Brain microvascular endothelial cell (primary cell): ENCODE measurements at places on chromosomes 5 and 9.

DNA sequence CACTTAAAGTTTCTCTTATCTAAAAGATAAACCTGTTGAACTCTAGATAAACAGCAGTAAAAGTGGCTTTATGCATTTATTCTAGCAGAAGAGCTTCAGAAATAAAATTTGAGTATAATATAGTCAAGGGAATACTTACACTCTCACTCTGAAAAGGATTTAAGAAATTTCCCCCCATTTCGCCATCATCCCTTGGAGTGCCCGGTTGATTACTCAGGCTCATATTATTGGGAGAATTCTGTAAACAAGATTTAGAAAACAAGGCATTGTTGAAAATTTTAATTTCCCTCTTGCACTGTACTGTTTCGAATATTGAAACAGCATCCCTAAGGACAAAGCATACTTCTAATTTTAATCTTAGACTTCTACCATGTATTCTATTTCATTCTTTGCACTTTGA, 34.5 kb upstream of the ACOT12 start:
- no peak for DNase-seq

GRCh38 chr5:76204713-76205112, 121.5 kb downstream of the SV2C start:
- DNase-seq = no peak

GRCh38 chr9:124559871-124560270, 52.7 kb upstream of the NR5A1 start:
- peak; percentile 43 for DNase-seq

GRCh38 chr9:7976167-7976755, 176.7 kb upstream of the DMAC1 start:
- no peak for DNase-seq

GRCh38 chr5:169567079-169567478, 16.5 kb upstream of the SPDL1 start:
- DNase-seq = no peak

DNA sequence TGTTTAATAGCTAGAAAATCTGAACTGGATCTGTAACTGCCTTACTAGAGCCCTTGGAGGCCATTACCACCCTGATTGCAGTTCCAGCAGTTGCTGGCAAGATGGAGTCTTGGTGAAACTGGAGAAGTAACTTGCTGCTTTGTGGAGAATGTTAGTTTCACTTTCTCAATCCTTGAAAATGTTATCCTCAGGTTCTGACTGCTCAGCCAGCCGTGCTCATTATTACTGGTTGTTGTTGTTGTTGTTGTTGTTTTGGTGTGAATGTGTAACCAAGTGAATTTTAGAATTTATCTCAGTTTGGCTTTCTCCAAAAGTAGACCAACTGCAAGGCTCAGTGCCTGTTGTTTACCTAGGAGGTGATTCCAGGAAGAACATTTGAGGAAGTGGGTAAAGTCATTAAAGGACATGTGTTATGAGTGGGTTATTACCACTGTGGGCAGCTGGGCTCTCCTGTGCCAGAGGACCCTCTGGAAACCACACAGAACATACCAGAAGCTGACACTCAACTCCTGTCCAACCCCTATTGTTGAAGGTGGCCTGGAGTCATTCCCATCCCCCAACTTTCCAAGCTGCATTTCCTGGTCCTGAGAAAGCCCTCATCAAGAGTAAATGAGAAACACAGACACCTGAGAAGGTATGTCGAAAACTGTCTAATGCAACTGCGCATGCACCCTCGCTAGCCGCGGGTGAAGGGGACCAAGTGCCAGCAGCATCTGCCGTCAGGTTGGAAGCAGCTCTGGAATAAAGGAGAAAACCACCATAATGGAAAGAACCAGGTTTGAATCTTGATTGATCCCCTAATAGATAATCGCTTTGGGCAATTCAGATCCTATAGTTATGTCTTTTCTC, 111.6 kb downstream of the CMYA5 start:
- no peak for DNase-seq

DNA sequence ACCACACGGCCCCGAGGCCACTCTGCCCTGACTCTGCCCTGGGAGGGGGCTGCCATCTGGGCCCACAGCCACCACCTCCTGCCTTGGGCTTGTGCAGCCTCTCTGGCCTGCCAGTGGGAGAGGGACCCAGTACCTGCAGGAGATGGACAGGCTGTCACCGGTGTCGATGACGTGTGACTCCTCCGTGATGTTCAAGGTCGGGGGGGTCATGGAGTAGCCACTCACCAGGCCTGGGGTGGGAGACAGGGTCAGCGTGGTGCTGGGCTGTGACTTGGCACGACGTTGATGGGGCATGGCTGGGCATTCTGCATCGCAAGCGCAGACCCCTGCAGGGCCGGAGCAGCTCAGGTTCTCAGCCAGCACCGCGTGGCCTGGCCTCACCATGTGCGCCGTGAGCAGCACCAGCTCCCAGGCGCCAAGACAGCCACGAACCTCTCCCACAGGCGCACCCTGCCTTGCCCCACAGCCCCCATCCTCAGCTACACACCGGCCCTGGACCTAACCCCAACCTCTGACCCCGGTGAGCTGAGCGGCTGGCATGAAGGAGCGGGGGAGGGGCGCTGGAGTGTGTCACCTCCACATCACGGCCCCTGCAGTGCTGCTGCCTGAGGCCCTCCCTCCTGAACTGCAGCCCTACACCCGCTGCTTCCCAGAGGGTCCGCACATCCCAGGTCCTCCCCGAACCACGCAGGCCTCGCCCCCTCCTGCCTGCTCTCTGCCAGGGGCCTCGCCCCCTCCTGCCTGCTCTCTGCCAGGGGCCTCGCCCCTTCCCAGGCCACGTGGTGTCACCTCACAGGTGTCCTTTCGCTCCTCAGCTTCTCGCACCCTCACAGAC, 17.6 kb downstream of the FLT4 start:
- DNase-seq = no peak

GRCh38 chr9:33350310-33350709, 52.1 kb downstream of the AQP7 start:
- DNase-seq = peak; percentile 16

- no peak for DNase-seq
Observed at GRCh38 chr9:121840838-121841760, 189.7 kb downstream of the DAB2IP start.

DNA sequence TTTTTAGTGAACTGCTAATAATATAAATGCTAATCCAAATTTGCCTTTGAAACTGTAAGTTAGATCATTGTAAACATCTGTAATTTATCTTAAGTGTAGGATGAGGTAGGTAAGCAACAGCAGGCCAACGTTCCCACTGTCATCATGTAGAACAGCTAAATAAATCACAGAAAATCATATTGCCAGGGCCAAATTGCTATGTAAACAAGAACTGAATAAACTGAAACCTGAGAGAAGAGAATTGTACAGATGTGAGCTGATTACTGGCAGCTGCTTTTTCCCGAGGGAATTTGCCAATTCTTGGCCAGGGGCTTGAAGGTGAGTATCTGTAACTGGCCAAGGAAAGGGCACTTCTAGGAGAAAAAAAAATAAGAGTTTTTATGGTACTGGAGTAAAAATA, 97.6 kb downstream of the CDH10 start:
- DNase-seq = no peak

DNA sequence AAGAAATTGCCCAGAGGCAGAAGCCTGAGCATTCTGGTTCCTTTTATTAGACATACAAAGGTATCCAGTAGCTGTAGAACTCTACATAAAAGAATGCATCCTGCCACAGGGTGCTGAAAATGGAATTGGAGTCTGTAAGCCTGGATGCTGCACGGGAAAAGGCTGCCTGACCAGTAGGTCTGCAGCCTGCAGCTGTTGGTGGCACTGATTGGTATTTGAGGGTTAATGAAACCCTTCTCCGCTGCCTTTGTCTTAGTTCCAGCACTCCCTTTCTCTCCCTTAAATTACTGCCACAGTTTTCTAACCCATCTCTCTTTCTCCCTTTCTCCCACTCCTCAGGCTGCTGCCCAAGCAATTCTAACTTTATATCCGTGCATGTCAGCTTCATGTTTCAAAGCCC, 64.7 kb downstream of the BRINP1 start:
- DNase-seq = no peak

DNA sequence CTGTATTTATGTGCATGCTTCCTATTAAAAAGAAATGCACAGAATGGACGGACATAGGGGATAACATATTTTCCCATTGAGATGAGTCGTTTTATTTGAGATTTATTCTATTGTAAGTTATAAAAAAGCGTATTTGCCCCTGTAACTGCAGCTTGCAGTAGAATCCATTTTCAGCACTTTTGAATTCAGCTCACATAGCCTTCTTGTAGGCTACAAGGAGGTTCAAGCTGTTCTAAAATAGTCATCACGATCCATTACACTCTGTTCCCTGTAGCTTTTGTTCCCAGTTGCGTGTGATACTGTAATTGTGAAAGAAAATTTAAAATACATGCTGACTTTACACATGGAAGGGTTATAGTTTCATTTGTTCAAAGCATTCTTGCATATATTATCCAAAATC, 40.9 kb upstream of the POC5 start:
- no peak for DNase-seq

DNA sequence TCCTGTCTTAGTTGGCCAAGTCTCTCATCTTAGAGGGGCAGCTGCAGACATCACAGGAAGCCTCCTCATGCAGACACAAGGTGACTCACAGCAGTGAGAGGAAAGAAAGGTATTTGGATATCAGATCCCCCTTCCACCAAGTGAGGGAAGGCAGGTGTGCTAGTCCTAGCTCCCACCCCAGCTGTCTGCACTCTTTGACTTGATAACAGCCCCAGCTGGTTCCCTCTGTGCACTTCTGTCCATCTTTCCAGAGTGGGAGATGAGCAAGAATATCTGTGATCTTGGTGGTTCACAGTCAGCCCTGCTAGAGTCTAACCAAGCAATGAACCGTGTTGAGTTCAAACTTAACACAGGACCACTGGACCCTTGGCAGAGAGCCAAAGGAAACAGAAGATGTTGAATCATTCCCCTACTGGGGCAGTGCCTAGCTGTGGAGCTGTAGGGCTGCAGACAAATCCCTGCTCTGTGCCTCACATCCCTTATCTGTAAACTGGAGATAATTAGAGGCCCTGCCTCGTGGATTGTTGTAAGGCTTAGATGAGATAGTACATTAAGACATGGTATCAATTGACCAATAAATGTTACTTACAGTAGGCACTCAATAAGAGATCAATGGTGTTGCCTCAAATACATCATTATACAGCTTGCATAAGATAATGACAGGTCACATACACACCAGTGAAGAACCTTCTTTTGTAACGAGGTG, 39.1 kb downstream of the SH3RF2 start:
- peak; percentile 96 for DNase-seq

DNA sequence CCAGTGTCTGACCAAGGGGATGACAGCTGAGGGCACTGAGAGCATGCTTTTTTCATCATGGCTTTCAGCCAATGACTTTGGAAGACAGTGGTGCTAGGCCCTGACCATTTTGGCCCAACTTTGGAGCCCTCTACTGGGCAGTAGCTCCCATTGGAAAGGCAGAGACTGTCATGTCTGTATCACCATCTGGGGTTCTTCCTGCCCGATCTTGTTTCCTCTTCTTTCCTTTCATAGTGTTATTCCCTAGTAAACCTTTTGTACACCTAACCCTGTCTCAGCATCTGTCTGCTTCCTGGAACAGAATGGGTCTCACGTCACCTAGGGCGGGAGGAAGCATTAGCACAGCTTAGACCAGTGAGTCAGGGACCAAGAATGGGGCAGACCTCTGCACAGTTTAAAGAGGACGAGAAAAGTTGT, 97.4 kb upstream of the MAST4 start:
- peak; percentile 8 for DNase-seq

DNA sequence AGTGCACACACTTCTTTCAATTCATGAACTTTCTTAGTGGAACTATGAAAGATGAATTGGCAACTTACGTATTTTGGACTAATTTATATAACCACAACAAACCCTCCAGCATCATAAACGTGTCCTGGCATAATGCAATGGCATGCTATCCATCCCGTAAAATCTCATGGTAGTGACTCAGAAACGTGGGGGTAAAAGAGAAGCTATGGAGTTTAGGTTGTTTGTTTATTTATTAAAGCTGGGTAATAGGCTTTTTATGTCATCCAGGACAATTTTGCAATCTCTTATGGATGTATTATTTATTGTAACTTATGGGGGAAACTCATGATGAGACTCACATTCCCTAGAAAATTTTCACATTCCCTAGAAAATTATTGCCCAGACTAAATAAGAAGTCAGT, 106.3 kb downstream of the GDA start:
- DNase-seq = no peak

DNA sequence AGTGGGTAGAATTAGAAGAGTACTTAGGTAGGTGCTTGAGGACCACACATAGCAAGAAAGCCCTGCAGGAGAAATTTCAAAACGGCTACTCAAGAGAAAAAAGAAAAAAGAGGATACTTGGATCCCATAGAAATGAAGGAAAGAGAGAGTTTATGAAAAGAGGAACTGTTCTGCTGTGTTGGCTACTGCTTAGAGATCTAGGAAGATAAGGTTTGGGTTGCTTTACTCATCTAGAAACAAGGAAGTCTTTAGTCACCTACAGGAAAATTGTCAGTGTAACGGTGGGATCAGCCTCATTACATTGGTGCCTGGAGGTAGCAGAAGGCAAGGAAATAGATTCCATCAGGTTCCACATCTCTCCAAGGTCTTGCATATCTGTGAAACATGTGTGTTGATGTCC, 14.8 kb upstream of the C5orf46 start:
- no peak for DNase-seq

GRCh38 chr5:81825237-81825636, 74.3 kb upstream of the SSBP2 start:
- peak; percentile 57 for DNase-seq

- no peak for DNase-seq
Observed at GRCh38 chr5:219991-220390, 1.9 kb downstream of the SDHA start.

- no peak for DNase-seq
Observed at GRCh38 chr5:62942384-62942783, 363.8 kb downstream of the LRRC70 start.

GRCh38 chr5:32760091-32760509, 49.0 kb downstream of the NPR3 start:
- peak; percentile 79 for DNase-seq

GRCh38 chr5:151912360-151912759, 12.3 kb downstream of the GLRA1 start:
- peak; percentile 12 for DNase-seq

DNA sequence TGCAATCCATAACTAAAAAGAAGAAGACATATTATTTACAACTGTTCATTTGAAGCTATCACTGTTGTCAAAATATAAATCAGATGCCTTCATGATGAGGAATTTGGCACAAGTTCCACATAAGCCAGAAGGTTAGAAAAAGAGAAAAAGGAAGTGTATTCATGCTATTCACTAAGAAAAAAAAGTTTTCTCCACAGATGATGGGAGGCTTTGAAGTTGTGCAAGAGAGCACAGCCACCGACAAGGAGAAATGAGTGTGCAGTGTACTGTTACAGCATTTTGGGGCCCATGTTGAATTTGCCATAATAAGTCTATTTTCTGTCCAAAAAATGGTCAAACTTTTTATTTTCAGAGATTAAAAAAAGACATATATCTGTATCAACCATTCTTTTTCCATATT, 32.9 kb upstream of the IFNK start:
- DNase-seq = peak; percentile 16

- no peak for DNase-seq
Observed at GRCh38 chr9:125475385-125475784, 213.8 kb downstream of the GAPVD1 start.

GRCh38 chr5:62653864-62654575, 75.4 kb downstream of the LRRC70 start:
- DNase-seq = no peak

GRCh38 chr5:56666901-56667300, 148.4 kb upstream of the MAP3K1 start:
- DNase-seq = no peak

GRCh38 chr5:171600741-171601265, 181.4 kb downstream of the FGF18 start:
- no peak for DNase-seq
